ENCODE measurements at places on chromosomes 11 and 22.
A peak's percentile ranks its signal among the peaks of the same experiment; 100 is the strongest.

- DNase-seq, result no peak
These were observed 23.6 kb upstream of the ME3 start for GRCh38 chr11:86696004-86696403.

DNA sequence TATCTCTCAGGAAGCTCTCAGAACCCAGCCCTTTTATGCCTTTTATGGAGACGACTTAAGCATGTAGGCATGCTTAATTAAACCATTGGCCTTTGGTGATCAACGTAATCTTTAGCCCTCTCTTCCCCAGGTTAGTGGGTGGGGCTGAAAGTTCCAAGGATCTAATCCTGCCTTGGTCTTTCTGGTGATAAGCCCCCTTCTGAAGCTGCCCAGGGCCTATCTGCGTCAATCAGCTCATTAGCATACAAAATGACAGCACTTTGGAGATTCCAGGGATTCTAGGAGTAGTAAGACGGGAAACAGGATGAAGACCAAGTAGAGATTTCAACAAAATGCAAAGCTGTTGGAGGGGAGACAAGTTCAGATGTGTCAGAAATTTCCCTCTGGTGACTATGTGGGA, 3.1 kb downstream of the FAM118A start:
- no peak for DNase-seq

DNA sequence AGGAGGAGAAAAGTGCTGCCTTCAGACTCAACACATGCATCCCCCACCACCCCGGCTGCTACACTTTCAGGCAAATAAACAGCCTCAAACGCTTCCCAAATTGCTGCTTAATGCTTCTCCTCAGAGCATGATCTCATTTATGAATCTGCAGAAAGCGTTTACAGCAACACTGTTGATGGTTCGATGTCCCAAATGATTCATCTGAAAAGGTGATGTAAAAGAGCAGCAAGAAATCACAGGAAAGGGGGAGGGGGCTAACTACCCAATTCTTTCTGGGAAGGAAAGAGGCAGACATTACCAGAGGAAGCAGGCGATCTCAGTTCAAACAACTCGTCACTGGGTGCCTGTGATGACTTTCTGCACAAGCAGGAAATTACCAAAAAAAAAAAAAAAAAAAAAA, 119.6 kb downstream of the TENM4 start:
- DNase-seq, result no peak

DNA sequence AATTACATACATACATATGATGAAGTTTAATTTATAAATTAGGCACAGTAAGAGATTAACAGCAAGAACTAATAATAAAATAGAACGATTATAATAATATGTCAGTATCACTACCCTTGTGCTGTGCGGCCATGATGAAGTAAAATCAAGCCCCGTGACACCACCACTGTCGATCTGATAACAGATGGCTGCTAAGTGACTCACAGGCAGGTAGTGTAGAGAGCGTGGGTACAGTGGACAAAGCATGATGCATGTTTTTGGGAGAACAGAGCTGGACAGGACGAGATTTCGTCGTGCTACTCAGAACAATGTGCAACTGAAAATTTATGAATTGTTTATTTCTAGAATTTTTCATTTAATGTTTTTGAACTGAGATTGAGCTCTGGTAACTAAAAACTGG, 108.4 kb upstream of the TIMP3 start:
- no peak for DNase-seq

DNA sequence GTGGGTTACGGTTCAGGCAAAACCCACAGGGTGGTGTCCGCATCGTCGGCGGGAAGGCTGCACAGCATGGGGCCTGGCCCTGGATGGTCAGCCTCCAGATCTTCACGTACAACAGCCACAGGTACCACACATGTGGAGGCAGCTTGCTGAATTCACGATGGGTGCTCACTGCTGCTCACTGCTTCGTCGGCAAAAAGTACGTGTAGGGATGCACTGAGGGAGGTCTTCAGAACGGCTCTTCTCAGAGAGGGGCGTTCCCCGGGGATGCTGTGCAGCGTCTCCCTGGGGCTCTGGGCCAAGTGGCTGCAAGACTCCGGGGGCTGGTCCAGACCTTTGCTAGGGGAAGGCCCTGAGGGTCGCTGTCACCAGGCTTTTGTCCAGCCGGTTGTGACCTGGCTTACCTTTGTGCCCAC, 1.3 kb downstream of the ACR start:
- no peak for DNase-seq

DNA sequence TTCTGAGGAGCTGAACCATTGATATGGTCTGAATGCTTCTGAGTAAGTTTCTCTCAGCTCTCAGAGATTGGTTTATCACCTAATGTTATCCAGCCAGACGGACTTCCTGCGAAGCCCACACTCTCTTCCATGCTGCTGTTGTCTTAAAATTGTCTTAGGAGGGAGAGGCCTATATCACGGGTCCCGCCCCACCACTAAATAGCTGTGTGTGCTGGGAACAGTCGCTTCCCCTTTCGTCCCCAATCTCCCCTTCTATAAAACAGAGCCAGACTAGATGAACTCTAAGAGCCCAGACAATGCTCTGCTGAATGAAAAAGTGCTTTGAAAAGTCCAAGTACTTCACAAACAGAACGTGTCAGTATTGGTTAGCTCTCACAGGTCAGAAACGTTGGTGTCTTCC, 81.4 kb upstream of the AKIP1 start:
- no peak for DNase-seq

DNA sequence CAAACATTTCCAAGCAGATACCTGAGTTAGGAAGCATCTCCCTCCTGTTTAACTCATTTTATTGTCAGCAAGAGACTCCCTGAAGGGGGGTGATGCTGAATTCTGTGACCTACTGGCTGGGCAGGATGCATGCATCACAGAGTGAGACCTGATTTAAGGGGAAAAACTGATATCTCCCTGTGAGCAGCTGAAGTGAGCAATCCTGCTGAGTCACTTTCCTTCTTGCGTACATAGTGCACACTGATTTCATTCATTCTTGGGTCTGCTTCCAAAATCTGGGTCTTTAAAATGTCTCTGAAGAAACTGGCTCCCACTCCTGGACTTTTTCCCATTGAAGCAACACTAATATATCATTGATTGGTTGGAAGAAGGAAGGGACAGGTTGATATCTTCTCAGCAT, 23.3 kb downstream of the P4HA3 start:
- DNase-seq, result no peak

DNA sequence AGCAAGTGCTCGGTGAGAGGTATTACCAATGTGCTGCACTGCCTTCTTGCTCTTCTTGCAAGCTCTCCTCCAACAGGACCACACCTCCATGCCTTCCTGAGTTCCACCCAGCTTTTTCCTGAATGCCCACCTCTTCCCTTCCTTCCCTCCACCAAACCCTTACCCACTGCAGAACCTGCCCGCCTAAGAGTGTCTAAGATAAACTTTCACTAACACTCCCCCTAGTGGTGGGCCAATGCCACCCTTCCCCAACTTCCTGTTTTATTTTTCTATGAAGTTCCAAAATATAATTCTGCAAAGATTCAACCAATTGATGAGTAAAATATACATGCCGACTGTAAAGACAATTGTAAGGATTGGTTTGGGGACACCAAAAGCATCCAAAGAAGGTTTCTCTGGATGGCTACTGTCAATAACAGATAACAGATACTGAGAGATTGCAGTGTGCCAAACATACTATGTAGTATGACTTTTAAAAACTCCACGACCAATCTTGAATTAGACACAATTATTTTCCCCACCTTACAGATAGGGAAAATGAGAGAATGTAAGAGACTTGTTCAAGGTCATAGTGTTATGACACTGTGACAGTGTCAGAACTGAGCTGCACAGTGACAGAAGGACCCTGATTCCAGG, 38.6 kb upstream of the BMAL1 start:
- peak; percentile 51 for DNase-seq

- DNase-seq, result no peak
These were observed 34.2 kb downstream of the DNHD1 start for GRCh38 chr11:6531267-6531752.

DNA sequence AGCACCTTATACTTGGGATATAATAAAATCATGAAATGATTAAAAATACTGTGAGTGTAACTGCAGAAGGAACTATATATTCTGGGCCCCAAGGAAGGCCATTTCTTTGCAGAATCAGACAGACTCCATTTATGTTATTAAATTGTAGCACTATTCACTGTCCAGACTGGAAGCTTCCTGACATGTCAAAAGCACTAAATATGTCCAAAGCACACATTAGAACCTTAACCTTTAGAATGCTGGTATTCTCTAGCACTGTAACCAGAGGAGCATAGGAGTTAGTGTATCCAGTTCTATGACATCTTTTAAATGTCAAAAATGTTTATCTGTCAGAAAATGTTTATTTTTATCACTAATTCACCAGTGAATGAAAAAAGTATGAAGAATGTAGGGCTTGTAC, 246.9 kb downstream of the CADM1 start:
- no peak for DNase-seq

DNA sequence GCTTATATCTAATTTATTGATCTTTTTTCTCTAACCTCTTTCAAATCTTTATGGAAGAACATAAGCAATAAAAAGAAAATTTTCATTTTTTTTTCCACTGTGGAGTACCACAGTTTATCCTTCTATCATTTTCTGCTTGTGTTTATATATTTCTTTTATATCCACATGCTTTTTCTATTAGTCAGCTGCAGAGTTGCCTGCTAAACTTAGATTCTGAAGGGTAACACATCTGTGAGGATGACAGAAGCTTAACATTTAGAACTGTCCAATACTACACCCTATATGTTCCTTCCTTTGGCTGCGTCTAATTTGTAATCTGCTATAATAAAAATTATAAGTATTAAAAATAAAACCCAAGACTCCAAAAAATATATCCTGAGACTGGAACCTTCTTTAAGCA, 20.8 kb downstream of the CCDC90B start:
- DNase-seq, result no peak

DNA sequence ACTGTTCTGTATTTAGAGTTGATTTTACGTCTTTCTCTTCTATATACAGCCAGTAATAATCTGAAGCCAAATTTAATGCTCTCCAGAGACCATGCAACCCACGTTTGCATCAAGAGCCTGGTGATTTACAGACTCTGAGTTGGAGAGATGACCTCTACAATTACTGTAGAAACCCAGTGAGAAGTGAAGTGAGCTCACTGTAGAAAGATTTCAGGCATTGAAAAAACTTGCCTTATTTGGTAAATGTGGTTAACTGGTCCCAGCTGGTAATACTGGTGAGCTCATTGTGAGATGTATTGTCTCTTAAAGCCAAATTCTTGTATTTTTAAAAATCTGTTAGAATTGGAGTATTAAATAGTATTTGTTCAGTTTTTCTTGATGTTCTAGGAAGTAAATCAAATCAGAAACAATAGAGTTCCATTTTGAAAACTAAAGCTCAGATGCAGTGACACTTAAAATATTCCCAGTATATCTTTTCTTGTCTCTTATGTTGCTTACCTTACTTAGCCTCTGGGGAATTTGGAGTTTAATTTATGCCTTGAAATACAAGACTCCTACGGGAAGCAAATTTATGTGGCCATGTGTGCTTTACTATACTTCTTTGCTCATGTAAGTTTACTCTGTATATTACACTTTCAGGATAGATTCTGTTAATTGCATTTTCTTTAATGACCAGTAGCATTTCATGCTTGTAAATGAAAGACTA, 189.9 kb downstream of the ARHGAP42 start:
- no peak for DNase-seq

DNA sequence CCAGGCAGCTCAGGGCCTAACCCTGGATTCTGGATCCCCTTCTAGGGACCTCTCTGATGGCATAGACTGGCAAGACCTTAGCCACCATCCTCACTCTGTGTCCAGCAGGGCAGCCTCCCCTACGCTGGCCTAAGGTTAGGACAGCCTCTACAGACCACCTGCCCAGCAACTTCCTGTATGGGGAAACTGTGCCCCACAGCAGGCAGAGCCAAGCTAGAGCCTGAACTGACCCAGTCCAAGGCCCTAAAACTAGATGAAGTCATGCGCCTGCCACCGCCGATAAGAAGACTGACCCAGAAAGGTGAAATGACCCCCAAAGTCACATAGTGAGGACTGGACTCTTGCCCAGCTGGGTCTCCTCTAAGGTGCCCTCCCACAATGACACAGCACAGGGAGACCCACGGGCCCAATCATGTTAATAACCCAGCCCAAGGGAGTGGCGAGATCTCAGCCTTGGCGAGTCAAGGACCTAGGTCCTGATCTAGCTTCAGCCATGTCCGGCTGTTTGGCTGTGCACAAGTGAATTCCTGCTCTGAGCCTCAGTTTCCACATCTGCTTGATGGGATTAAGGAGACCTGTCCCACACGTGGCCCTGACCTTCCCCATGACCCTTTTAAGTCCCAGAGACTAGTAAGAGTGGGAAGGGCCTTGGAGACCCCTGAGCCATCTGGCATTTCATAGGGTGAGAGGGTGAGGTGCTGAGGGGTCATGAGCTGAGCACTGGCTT, 17.6 kb downstream of the STARD10 start:
- DNase-seq, result no peak

DNA sequence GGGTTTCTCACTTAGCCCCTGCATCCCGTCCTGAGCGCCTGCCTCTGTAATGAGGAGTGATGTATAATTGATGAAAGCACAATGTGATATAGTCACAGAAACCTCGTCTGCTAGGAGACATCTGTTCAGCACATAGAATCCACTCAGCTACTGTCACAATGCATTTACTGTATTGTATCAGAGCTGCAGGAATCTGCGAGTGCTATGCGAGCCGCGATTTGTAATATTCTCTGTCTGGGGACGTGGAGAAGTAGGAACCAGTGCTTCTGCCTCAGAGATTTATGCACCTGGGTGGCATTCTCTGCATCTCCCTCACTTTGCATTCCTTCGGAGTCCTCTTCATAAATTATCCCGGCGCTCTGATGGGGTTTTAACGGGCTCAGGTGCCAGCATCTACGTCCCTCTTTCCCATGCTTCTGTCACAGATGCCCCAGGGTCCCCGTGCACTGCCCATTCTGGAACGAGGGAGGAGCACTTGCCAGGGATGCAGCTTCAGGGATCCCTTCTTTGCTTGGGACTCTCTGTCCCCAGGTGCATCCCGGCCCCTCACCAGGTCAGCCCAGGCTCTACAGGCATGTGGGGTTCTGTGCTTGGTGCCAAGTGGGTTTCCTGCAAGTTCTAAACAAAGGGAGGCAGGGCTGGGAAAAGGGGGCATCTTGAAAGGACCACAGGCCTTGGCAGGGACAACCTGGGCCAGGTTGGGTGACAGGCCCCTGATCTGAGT, 205.5 kb downstream of the DSCAML1 start:
- DNase-seq, result no peak

- no peak for DNase-seq
These were observed 36.5 kb downstream of the CTSC start for GRCh38 chr11:88300888-88301487.

DNA sequence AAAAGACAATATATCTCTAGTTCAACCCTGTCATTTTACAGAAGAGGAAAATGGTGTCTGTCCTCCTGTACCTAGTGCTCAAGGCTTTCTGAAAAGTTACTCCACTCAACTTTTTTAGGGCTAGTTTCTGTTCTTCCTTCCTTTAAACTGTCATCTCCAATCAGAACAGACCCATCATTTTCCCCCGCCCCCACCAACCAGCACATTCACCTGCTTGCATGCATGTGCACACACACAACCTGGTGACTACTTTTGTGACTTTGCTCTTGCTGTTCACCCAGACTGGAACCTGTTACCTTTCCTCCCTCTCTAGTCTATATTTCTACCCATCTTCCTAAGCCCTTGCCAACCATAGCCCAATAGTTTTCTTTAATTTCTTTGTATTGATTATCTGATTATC, 5.6 kb downstream of the FBXO7 start:
- no peak for DNase-seq
